Astrocyte of the spinal cord (primary cell): ENCODE measurements at places on chromosomes 12 and 14.
A peak's percentile ranks its signal among the peaks of the same experiment; 100 is the strongest.

DNA sequence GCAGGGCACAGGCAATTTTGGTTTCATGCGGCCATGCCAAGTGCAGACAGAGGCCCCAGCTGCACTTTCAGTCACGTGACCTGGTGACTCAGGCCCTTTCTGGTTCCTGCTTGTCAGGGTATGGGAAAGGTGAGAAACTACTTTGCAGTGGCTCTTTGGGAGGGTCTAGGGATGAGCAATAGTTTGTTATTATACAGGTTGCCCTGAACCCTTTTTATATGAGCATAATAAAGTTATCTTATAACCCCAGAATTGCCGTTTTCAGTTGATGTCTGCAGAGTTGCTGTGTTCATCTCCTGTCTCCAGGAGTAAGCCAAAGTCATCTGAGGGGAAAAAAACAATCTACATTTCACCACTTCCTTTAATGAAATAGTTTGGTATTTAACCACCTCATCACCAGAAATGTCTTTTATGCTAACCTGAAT is 30.9 kb upstream of the EMP1 start:
- DNase-seq: peak; percentile 81

DNA sequence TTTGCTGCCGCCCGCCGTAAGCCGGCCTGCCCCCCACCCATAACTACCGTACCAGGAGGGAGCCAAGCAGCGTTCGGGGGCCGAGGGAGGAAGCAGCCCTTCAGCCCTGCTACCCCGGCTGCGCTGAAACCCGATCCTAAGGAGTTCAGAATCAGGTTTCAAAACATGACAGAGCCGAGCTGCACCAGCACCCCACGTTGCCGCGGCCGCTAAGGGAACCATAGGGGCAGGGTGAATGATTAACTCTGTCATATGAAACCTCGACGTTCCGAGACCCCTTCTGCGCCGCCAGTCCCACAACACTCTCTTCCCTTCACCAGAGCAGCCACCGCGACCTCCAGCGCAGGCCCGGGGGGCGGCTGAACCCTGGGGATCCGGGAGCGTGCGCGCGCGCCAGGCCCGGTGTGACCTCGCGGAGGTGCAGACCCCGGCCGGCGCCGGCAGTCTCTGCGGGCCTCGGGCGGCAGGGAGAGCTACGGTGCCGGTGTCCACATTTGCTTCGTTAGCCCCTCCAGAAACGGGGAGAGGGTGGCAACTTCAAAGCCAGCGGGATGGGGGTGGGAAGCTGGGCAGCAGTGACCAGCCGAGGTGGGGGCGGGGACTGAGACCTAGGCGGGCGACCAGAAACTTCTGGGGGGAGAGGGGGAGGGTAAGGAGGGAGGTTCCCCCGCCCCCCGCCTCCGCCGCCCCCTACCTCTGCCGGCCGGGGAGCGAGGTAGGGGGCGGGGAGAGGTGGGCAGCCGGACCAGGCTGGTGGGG is 1.6 kb downstream of the SIX4 start:
- peak; percentile 75 for DNase-seq

GRCh38 chr14:31510222-31510621 is 22.4 kb upstream of the GPR33 start:
- peak; percentile 19 for DNase-seq

DNA sequence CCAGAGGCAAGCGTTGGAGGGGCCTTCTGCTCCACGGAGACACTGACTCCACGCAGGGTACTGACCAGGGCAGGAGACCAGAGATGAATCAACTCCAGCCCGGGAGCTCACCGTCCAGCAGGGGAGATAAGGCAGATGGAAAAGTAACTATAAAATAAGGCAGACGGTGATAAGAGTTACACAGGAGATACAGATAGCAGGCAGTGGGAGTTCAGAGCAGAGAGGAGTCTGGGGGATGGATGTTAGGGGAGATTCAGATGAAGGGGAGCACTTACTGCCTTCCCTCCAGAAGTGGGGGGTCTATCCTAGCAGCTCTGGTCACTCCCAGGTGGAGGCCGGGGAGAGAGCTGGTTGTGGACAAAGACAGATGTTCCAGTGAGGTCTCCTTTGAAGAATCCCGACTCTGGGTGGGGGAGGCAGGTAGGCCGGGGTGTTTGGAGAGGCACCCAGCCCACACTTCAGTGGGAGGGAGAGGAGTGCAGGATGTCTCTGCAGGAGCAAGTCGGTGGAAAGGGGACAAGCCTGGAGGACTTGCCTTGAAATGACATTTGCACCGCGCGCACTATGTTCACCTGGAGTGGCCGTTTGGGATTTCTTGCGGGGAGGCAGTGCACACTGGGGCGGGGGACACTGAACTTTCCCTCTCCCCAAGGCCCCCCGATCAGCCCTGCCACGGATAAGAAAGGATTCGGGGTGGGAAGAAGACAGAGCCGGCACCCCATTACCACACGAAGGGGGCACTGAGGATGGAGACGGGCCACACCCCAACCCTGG is 1.2 kb downstream of the PITPNM2 start:
- no peak for DNase-seq

DNA sequence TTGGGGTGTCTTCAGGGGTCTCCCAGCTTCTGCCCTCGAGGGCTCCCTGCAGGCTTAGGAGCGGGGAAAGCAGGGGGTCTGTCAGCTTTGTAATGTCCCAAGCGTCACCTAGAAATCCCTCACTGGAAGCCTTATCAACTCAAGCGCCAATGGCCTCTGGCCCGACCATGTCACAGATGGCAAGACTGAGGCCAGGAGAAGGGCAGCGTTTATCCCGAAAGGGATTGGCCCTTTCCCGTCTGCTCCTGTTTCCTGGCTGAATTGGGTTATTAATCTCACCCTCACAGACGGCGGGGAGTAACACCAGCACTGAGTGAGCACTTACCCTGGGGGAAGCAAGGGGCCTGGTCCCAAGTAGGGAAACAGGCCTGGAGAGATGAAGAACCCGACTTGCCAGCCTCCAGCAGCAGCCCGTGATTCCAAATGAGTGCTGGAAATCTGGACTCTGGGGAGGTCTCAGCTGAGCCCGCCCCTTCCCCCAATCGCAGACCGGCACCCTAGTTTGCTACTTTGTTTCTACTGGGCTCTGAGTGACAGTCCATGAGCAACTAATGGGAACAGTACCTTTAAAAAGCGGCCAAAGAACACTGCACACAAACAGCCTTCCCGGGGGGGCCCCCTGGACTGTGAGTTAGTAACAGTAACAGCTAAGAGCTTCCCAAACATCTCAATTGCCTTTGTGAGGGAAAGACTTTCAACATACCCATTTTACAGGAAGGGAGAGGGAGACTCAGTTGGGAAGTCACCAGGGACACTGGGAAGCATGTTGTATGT is 2.1 kb upstream of the NCOR2 start:
- peak; percentile 29 for DNase-seq

- DNase-seq: peak; percentile 67
These were observed 9.5 kb upstream of the CSAD start for GRCh38 chr12:53190108-53190729.

DNA sequence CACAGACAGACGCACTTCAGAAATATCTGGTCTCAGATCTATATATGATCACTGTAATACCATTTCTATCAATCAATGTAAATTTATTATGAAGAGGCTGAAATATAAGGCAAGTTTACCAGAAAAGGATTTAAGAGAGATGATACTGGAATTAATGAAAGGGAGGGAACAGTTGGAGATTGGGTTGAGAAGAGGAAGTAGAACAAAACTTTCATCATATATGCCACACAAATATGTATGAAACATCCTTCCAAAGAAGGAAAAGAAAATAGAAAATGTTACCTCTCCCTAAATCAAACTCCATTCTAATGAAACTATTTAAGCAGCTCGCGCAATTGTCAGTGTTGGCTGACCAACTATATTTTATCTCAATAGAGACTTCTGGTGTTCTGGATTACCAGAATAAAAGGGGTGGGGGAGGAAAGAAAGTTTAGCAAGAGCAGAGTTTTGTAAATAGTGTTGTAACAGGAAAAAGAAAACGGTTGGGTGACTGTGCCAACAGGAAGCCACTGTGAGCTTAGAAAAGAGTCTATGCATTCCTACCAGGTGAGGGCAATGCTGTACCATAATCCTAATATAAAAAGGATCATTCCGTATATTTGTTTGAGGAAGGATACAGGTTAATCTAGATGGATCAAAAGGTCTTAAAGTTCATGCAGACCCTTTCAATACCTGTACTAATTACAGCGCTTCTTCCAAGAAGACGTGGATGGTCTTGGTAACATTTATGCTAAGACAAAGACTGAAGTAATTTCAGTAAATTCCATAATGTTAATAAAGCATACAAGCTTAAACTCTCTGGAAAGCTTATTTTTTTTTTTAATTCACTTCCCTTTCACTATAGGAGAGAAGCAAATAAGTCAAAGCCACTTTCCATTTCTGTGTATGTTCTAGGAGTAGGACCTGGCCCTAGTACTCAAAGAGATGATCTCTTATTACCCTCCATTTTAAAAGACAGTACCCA is 14.5 kb upstream of the LLPH start:
- peak; percentile 67 for DNase-seq

GRCh38 chr14:87628129-87628528 is 364.9 kb downstream of the GALC start:
- peak; percentile 78 for DNase-seq

- DNase-seq: peak; percentile 83
These were observed 84.6 kb downstream of the SETD3 start for GRCh38 chr14:99395909-99396530.

DNA sequence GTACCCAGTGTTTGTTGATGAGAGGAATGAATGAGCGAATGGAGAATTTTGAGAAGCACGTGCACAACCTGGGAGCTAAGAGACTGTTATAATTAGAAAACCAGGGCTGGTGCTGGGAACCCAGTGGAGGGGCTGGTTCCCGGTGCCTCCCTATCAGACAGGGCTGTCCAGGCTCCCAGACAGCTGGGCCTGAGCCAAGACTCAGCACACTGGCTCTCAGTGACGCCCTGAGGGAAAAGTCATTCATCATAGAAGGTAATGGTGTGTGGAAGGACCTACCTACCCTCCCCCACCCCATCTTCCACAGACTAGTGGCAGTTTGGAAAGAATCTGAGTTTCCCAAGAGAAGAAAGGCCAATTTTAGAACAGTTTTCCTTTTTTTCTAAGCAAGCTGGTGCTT is 34.7 kb downstream of the KCNA5 start:
- no peak for DNase-seq
